ENCODE measurements at places on chromosomes 13 and 19.

DNA sequence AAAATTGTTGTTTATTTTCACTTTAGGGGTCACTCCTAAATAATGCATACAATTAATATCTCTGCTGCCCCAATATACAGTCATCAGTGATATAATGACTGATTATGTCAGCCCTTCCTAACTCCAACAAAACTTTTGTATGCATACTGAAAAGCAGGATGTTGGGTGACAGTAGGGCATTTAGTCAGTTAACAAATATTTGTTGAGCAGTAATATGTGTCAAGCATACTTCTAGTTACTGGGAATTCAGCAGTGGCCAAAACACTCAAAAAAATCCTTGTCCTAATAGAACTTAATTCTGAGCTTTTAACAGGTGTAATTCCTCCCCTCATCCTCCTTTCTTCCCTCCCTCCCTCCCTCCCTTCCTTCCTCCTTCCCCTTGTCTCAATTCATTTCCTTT is 560.7 kb upstream of the KLHL1 start:
- DNase-seq = peak; percentile 23

DNA sequence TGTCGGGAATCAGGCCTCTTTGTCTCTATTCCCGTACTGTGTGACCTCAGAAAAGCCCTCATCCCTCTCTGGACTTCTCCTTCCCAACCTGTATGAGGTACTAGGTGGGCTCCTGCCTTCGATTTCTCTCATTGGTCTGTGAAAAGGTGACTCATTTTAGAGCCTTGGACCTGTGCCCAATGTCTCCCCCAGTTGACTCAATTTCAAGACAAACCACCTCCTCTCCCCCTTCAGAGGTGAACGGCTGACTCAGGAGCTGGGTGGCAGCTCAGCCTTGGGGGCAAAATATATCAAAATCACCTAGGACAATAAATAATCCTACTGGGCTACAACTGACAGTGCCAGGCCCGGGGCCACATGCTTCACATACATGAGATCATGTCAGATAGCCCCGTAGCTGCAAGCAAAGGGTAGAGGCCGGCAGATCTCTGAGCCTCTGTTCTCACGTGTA is 630 bp downstream of the COQ8B start:
- DNase-seq = peak; percentile 87

- DNase-seq = peak; percentile 97
Measured at GRCh38 chr19:1507763-1508506, 4.9 kb downstream of the ADAMTSL5 start.

- peak; percentile 48 for DNase-seq
Measured at GRCh38 chr13:100124265-100124664, 35.4 kb downstream of the PCCA start.
